Cerebellar cortex (tissue), 1 donor: ENCODE measurements at places on chromosomes 4 and X.

- DNase-seq: no peak
Observed at GRCh38 chr4:141457653-141458052, 178.7 kb upstream of the IL15 start.

DNA sequence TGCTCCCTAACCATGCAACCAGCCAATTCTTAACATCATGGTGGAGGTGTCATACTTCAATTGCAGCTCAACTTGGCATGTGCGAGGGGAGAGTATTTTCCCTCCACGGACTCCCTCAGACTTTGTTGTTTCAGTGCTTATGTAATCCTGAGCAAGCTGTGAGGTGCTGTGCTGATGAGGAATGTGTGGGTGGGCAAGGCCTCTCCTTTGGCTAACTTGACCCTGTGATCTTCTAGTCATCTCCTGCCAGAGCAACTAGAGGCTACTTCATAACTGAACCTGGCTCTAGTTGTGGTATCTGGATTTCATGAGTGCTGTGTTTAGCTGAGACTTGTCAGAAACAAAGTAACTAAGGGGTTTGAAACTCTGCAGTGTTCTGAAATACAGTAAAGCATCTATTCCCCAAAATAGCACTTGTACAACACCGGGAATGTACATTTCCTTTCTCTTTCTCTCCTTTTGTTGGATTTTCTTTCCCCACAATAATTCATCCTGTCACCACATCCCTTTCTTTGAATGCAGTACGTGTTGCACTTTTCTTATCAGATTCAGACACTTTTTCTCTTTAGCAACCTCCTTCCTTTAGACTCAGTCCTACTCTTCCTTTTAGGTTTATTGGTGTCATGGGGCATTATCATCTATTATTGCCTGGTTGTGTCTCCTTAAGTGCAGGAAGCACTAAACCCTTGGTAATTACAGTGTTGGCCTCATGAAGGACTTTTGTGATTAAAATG is 415.2 kb upstream of the NR3C2 start:
- DNase-seq: no peak

GRCh38 chrX:70079870-70080269 is 17.6 kb downstream of the OTUD6A start:
- no peak for DNase-seq

DNA sequence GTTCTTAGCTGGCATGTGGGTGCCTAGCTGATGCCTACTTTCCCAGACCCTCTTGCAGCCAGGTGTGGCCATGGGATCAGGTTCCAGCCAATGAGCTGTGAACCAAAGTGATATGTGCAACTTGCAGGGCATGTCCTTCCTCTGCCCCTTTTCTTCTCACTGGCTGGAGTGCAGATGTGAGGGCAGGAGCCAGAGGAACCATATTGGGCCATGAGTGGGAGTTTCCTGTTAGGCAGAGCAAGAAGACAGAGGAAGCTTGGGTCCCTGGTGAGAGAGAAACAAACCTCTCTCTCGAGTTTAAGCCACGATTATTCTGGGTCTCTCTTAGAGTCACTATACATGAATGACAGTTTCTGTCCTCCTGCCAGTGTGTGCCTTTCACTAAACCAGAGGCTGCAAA is 120.4 kb upstream of the STX18 start:
- DNase-seq: no peak

GRCh38 chrX:42017971-42018370 is 94.6 kb upstream of the CASK start:
- no peak for DNase-seq

GRCh38 chr4:30116401-30116800 is 603.8 kb upstream of the PCDH7 start:
- DNase-seq: no peak

DNA sequence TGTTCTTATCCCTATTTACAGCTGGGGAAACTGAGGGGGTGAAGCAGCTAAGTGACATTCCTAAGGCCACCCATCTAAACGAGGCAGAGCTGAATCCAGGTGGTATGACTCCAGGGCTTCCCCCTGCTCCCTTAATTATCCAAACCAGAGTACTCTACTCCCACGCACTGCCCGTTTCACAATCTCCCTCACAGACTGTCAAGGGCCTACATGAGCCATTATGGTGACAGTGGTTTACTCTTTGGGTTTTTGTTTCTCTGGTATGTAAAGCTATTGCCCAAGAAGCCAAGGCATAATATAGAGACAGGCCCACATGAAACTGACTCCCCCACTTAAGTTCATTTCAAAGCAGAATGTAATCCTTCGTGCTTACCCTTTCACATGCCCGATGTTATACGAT is 95.1 kb downstream of the NHS start:
- no peak for DNase-seq

DNA sequence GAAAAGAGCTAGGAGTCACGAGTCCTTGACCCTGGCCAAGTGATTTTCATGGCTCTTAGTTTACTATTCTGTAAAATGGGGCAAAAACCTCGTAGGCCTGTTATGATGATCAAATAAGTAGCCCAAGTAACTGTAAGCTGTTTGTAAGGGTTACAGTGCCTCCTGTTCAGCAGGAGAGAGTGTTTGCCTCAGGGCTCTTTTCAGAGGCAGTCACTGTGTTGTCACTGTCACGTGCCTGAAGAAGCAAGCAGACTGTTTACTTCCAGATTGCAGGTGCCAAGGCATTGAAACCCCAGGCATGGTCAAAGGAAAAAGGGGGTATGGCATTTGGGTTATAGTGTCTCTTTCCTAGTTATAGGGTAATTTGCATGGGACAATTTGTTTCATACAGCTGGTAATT is 4.5 kb downstream of the RAB39B start:
- DNase-seq: no peak

DNA sequence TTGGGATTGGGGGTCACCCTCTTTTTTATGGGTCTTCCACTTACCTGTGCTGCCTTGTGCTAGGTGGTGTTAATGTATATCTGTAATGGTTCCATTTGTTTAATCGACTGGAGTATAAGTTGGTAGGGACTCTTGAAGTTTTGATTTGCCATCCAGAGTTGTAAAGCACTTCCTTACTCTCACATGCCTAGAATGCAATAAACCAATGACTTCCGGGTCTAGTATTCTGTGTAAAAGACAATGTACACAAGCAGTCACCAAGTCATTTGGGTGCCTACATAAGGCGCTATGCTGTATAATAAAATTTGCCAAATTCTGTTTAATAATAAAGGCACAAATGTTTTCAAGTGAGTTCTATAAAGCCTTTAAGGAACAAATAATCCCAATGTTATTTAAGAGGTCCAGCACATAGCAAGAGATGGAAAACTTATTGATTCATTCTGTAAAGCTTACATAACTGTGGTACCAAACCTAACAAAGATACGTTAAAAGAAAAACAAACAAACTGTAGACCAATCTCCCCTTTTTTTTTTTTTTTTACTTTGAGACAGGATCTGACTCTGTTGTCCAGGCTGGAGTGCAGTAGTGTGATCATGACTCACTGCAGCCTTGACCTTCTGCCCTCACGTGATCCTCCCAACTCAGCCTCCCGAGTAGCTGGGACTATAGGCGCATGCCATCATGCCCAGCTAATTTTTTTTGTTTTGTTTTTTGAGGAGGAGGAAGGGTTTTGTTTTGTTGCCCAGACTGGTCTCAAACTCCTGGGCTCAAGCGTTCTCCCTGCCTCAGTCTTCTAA is 41.5 kb upstream of the HPRT1 start:
- DNase-seq: no peak

- no peak for DNase-seq
Observed at GRCh38 chr4:36269101-36269500, 12.3 kb upstream of the DTHD1 start.

DNA sequence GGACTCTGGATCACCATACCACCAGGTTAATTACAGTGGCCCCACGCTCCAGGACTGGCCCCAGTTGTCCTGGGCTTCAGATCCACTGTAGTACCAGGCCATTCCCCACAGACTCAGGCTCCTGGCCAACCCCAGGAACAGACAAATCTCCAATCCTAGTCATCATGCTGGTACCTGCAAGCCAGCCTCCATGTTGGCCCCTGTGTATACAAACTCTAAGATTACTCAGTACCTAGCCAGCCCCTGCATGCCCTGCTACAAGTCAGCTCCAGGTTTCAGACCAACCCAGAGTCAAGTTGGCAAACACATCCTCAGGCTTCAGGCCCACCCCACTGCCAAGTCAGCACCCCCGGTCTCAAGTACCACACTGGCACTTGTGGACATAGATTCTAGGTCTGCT is 85.9 kb downstream of the KLF8 start:
- DNase-seq: no peak

DNA sequence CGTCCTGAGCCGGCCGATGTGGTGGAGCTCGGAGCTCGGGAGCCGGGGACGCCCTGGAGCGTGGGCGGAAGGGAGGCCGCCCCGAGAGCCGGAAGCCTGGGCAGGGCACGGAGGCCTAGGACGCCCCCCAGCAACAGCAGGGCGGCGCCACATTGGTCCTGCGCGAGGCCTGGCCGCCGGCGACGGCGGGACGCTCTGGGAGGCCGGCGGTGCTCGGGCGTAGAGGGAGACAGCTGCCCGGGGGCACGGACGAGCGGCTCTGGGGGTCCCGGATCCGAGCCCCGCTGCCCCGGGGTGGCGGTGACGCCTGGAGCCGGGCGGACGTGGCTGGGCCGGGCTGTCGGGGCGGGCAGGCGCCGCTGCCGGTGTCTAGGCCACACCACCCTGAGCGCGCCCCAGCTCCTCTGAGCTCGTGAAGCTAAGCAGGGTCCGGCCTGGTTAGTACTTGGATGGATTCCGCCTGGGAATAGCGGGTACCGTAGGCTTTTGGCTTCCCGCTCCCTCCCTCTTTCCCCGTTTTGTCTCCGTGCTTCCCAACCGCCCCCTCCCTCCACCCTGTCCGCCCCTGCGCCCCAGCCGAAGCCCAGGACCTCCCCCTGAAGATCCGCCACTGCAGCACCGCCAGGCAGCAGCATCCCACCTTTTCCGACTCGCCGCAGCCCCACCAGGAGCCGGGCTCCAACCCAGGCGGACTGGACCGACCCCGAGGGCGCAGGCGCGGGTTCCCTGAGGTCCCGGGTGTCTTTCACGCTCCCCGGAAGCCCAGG is 12.1 kb downstream of the FRG2 start:
- DNase-seq: no peak

- DNase-seq: no peak
Observed at GRCh38 chr4:158319880-158320279, 109.6 kb downstream of the TMEM144 start.

DNA sequence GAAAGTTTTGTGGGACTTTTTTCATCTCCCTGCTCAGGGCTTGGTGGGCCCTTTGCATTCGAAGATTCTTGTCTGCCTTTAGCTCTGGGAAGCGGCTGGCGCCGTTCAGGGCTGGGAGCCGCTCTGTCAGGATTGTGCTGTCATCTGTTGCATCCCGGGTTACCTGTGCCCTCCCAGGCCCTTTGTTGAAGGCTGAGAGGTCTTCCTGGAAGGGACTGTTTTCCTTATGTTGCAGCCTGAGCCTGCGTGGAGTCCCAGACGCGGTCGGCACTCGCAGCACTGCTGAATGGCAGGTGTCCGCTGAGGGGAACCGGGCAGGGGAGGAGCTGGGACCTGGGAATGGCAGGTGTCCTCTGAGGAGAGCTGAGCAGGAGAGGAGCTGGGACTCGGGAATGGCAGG is 15.9 kb downstream of the RGS12 start:
- DNase-seq: no peak

- peak; percentile 43 for DNase-seq
Observed at GRCh38 chrX:13891377-13892140, 74.7 kb upstream of the GPM6B start.

DNA sequence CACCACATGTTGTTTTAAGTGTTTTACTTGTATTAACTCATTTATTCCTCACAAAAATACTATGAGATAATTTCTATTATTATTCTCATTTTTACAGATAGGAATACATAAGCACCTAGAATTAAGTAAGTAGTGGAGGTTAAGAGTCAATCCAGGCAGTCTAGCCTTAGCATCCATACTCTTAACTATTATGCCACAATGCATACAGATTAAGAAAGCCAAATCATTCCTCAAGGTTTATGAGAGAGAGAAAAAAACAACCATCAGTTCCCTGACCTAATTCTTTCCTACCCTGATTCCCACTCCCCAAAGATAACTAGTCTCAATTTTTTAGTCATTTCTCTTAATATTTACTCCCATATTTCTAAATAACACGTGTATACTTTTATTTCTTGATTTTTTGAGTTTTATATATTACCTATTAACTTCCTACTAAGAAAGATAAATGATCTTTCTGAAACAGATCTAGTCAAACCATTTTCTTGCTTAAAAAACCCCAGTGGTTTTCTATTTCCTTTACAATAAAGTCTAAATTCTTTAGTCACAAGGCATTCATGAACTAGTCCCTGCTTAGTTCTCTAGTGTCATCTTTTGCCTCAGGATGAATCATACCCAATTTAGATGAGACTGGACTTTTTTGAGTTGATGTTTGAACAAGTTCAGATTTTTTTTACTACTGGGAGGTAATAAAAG is 16.0 kb downstream of the UBA6 start:
- DNase-seq: no peak

DNA sequence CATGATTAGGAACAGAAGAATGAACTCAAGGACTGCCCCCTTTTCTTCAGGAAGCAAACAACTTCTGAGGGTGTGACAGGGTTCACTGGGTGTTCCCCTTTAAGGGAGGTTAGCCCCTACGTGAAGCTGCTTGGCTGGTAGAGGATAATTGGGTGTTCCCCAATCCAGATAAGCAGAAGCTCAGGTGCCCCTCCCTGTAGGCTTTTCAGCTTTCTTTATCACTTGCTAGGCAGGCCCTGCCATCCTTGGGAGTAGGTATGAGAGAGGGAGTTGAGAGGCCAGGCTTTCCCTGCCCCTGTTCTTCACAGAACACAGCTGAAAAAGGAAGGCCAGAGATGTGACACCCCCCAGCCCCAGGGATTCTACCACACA is 44.2 kb downstream of the RTL9 start:
- no peak for DNase-seq

DNA sequence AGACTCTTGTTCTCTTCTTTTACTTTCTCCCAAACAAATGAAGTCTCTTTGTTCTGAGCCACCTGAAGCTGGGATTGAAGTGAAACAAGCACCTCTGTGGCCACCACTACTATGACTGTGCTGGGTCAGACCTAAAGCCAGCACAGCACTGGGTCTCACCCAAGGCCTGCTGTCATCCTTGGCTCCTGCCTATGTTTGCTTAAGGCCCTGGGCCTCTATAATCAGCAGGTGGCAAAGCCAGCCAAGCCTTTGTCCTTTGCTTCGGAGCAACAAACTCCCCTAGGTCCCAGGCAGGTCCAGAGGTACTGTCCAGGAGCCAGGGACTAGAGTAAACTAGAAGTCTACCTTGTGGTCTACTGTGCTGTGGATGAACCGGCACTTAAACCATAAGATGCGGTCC is 220.6 kb upstream of the ARSJ start:
- DNase-seq: no peak

DNA sequence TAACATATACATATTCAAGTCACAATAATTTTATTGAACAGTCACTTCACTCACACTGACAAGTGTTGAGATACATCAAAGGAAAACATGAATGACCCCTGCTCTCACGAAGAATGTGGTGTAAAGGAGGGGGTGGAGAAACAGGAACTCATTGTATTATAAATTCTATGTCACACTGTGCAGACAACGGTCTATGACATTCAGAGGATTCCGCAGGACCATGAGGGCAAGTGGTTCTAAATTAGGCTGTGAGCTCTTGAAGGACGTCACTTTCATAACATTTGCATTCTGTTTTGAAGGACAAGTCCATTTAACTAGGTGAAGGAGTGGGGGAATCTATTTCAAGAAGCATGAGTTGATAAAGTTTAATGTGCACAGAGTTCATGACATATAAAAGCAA is 415.2 kb upstream of the HS3ST1 start:
- no peak for DNase-seq
